Activated naive CD4-positive, alpha-beta T cell treated with anti-CD3 and anti-CD28 coated beads for 36 hours (primary cell): ENCODE measurements at places on chromosomes 6 and 20. TPM values are rescaled to one million over a fixed set of nuclear protein-coding genes. Genes with fewer than 3 reads are reported as not detected.

DNA sequence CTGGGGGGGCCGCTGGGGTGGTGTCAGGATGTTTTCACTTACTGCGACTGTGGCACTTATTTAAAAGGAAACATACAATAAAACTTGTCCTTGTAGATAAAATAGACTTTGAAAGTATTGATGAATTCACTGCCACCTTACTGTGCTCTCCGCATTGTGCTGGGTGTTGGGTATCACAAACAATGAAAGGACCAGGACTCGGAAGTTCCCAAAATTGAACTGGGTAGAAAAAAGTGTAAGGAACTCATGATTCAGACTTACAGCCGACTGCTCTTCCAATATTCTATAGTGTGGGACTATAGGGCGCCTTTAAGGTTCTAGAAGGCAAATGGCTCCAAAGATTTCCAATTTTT lies 32.1 kb upstream of the ID4 start:
- peaks cover 15% of the 10 kb centered on the region for H3K4me1 ChIP-seq
- no peak overlapping the region for H3K27ac ChIP-seq
- H3K4me3 ChIP-seq, result peak overlapping the region; percentile 60
- H3K27me3 ChIP-seq, result peaks cover 32% of the 10 kb centered on the region
- no peak for DNase-seq

DNA sequence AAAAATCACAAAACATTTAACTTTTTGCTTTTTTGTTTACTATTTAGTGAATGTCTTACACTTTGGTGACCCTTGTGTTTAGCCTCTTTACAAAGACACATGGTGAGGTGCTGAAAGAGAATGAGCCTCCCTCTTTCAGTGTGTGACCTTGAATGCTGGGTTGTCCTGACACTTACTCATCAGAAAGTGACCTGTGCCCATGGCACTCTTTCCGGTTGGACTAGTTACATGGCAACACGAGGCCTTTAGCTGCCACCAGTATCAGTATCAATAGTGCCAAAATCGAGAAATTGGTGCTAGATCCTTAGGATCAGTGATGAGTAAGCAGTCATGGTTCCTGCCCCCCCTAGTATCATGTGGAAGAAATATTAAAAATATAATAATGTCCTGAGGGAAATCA lies 1.7 kb upstream of the RPL7L1 start:
- H3K4me1 ChIP-seq, result peaks cover 6% of the 10 kb centered on the region
- no peak overlapping the region for H3K4me3 ChIP-seq
- H3K36me3 ChIP-seq, result peaks cover 16% of the 10 kb centered on the region
- DNase-seq, result no peak

- H3K36me3 ChIP-seq, result peaks cover 14% of the 10 kb centered on the region
- H3K27me3 ChIP-seq, result no peaks in the 10 kb centered on the region
- H3K27ac ChIP-seq, result no peak overlapping the region
- H3K4me1 ChIP-seq, result peaks cover 5% of the 10 kb centered on the region
- H3K4me3 ChIP-seq, result no peak overlapping the region
- no peak for DNase-seq
Measured at GRCh38 chr20:13632431-13632830, 6.3 kb downstream of the TASP1 start.

- no peak overlapping the region for H3K4me3 ChIP-seq
- H3K27ac ChIP-seq, result no peak overlapping the region
- H3K36me3 ChIP-seq, result no peaks in the 10 kb centered on the region
- no peaks in the 10 kb centered on the region for H3K4me1 ChIP-seq
Measured at GRCh38 chr20:10314198-10314597, 95.6 kb downstream of the SNAP25 start.

DNA sequence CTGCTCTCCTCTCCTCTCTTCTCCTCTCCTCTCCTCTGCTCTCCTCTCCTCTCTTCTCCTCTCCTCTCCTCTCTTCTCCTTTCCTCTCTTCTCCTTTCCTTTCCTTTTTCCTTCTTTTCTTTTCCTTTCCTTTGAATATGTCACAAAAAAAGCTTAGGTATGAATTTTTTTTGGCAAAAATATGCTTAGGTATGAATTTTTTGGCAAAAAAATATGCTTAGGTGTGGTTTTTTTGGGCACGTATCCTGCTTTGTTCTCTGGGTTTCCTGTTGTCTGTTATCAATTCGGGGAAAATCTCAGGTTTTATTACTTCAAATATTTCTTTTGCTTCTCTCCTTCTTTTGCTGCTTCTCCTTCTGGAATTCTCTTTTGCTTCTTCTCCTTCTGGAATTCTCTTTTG lies 155.5 kb upstream of the PMEPA1 start:
- no peaks in the 10 kb centered on the region for H3K36me3 ChIP-seq
- H3K4me1 ChIP-seq, result peaks cover 17% of the 10 kb centered on the region
- H3K27me3 ChIP-seq, result peaks cover 4% of the 10 kb centered on the region
- no peak for DNase-seq
- no peak overlapping the region for H3K27ac ChIP-seq

DNA sequence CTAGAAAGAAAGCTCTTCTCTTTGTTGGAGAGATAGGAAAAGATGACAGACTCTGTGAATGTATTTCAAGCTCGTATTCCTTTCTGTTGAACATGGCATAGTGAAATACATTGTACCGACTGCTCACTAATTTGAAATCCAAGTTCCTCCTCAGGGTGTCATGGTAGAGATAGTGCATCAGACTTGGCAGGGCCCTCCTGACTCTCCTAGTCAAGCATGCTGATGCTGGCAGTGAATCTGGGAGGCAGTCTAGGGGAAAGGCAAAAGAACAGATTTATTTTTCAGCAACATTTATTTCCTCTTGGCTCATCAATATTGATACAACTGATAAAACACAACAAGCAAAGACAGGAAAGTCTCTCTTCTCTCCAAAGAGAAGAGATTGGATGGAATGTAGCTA lies 356.3 kb upstream of the IRAK1BP1 start:
- no peak overlapping the region for H3K4me3 ChIP-seq
- no peaks in the 10 kb centered on the region for H3K27me3 ChIP-seq
- H3K36me3 ChIP-seq, result no peaks in the 10 kb centered on the region
- DNase-seq, result no peak
- no peaks in the 10 kb centered on the region for H3K4me1 ChIP-seq

DNA sequence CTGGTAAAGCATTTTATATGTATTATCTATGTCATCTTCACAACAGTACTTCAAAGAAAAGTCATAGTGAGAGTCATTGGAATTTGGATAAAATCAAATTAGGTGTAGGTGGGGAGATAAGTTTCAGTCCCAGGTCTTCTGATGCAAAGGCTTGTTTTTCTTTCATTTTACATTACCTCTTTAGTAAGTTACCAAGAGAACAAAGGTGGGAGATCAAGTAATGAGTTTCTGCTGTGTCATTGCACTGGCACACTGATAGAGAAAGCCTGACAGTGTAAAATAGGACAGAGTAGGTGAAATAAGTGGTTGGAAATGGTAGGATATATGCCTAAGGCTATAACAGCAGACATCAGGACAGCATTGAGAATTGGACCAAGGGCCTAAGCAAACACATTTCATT lies 250.4 kb downstream of the NKAIN2 start:
- no peaks in the 10 kb centered on the region for H3K4me1 ChIP-seq
- no peak overlapping the region for H3K4me3 ChIP-seq
- H3K36me3 ChIP-seq, result no peaks in the 10 kb centered on the region
- no peak overlapping the region for H3K27ac ChIP-seq

- no peaks in the 10 kb centered on the region for H3K27me3 ChIP-seq
- DNase-seq, result no peak
- H3K4me1 ChIP-seq, result no peaks in the 10 kb centered on the region
- H3K27ac ChIP-seq, result no peak overlapping the region
- no peak overlapping the region for H3K4me3 ChIP-seq
- no peaks in the 10 kb centered on the region for H3K36me3 ChIP-seq
Measured at GRCh38 chr6:166779963-166780683, 153.1 kb upstream of the RPS6KA2 start.

- no peak overlapping the region for H3K4me3 ChIP-seq
- H3K27me3 ChIP-seq, result peaks cover 15% of the 10 kb centered on the region
- H3K36me3 ChIP-seq, result no peaks in the 10 kb centered on the region
- no peak for DNase-seq
- no peak overlapping the region for H3K27ac ChIP-seq
Measured at GRCh38 chr6:25833136-25833535, 1.3 kb upstream of the SLC17A1 start.

GRCh38 chr6:128731249-128732165 lies 151.4 kb upstream of the LAMA2 start:
- peak; percentile 10 for DNase-seq
- no peak overlapping the region for H3K27ac ChIP-seq
- H3K4me1 ChIP-seq, result no peaks in the 10 kb centered on the region
- H3K36me3 ChIP-seq, result no peaks in the 10 kb centered on the region

GRCh38 chr20:43936104-43936770 lies 21.6 kb downstream of the TOX2 start:
- H3K36me3 ChIP-seq, result no peaks in the 10 kb centered on the region
- no peak overlapping the region for H3K4me3 ChIP-seq
- H3K4me1 ChIP-seq, result peaks cover 12% of the 10 kb centered on the region
- no peak overlapping the region for H3K27ac ChIP-seq
- no peak for DNase-seq

DNA sequence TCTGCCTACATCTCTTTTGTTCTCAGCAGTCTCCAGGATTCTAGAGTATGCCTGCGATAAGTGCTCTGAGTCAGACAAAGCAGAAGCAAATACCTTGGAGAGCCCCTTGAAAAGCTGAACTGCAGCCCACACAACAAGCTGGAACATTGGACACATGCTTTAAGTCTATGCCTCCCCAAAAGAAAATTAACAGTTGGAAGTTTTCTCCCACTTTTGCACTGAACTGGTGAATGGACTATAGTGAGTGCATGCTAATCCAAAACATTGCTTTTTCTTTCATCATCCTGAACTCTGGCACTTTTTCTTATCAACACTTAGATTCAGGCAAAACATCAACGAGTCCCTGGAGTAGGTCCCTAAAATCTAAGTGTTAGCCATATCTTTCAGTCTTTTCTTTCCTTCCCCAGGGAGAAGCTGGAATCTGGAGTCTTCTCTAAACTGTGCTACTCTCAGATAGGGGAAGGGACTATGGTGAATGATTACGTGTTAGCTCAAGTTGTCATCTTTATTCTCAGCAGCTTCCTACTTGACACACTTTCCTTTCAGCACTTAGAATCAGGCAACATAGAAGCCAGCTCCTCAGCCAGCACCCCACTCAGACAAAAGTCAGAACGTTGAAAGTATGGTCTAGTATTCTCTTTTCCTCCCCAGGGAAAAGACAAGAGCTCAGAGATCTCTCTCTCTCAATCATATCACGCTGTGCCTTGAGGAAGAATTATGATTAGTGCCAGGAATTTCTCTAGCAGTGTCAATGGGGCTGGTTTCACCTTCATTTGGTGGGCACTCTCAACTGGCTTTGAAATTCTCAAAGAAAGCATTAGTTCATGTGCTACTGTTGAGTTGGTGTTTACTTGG lies 811.0 kb upstream of the GJE1 start:
- no peak overlapping the region for H3K27ac ChIP-seq
- H3K4me3 ChIP-seq, result no peak overlapping the region
- peaks cover 11% of the 10 kb centered on the region for H3K4me1 ChIP-seq
- no peaks in the 10 kb centered on the region for H3K36me3 ChIP-seq
- no peaks in the 10 kb centered on the region for H3K27me3 ChIP-seq
- no peak for DNase-seq

DNA sequence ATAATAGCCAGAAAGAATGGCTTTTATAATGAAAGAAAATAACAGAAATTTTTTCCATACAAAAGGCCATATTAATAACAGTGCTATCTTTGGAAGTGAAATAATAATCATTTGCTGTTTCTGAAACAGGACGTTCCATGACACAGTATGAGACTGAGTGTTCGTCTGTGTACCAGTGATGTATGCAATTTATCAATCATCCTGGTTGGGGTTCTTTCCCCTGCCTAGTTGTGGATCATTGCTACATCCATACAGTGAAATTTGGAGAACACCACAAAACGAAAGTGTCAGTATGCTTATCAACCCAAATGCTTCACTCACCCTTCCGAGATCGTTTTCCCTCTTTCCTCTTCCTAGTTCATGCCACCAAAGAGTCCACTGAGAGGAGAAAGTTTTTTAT lies 151.4 kb upstream of the PRDM1 start:
- H3K4me3 ChIP-seq, result no peak overlapping the region
- DNase-seq, result no peak
- no peaks in the 10 kb centered on the region for H3K27me3 ChIP-seq
- H3K4me1 ChIP-seq, result no peaks in the 10 kb centered on the region
- H3K27ac ChIP-seq, result no peak overlapping the region

- H3K36me3 ChIP-seq, result no peaks in the 10 kb centered on the region
- DNase-seq, result no peak
- H3K4me1 ChIP-seq, result peaks cover 5% of the 10 kb centered on the region
- no peak overlapping the region for H3K4me3 ChIP-seq
- H3K27ac ChIP-seq, result no peak overlapping the region
Measured at GRCh38 chr6:21842875-21843645, 249.5 kb downstream of the SOX4 start.

GRCh38 chr6:81204731-81205130 lies 547.8 kb downstream of the TENT5A start:
- no peak for DNase-seq
- no peak overlapping the region for H3K4me3 ChIP-seq
- no peaks in the 10 kb centered on the region for H3K27me3 ChIP-seq
- no peaks in the 10 kb centered on the region for H3K36me3 ChIP-seq
- H3K27ac ChIP-seq, result no peak overlapping the region
- no peaks in the 10 kb centered on the region for H3K4me1 ChIP-seq

DNA sequence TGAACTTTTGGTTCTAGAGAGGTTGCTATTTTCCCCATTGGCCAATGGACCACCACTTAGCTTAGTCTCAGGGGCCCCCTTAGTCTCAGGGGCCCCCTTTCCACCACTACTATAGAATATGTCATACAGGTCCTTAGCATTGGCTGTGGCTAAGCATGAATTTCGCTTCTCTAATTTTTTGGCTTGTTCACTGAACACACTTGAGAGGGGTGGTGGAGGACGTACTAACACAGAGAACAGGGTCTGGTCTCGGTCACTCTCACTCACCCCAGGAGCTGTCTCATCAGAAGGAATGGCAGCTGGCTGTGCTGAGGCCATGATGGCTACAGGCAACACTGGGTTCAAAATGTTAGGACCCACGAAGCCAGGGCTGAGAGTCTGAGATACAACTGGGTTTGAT lies 30.3 kb downstream of the ZNF318 start:
- no peaks in the 10 kb centered on the region for H3K27me3 ChIP-seq
- no peak for DNase-seq
- H3K36me3 ChIP-seq, result peaks cover 9% of the 10 kb centered on the region
- no peak overlapping the region for H3K27ac ChIP-seq

- H3K4me1 ChIP-seq, result peaks cover 6% of the 10 kb centered on the region
- H3K27ac ChIP-seq, result no peak overlapping the region
- no peaks in the 10 kb centered on the region for H3K36me3 ChIP-seq
- peaks cover 20% of the 10 kb centered on the region for H3K27me3 ChIP-seq
Measured at GRCh38 chr6:47722194-47722593, 23.8 kb downstream of the ADGRF4 start.

GRCh38 chr6:53139841-53140413 lies 8.7 kb downstream of the GCM1 start:
- DNase-seq, result no peak
- no peaks in the 10 kb centered on the region for H3K36me3 ChIP-seq
- peaks cover under 1% of the 10 kb centered on the region for H3K4me1 ChIP-seq
- H3K4me3 ChIP-seq, result no peak overlapping the region

- no peaks in the 10 kb centered on the region for H3K27me3 ChIP-seq
- H3K4me3 ChIP-seq, result no peak overlapping the region
- H3K4me1 ChIP-seq, result no peaks in the 10 kb centered on the region
Measured at GRCh38 chr6:144162977-144163376, 12.7 kb downstream of the STX11 start.

GRCh38 chr6:87701344-87701675 lies 723 bp downstream of the AKIRIN2 start:
- no peak for DNase-seq
- H3K4me1 ChIP-seq, result peaks cover 45% of the 10 kb centered on the region
- peak overlapping the region; percentile 89 for H3K27ac ChIP-seq
- H3K27me3 ChIP-seq, result no peaks in the 10 kb centered on the region

The LY6G6D gene
- not detected for total RNA-seq

The SLC25A27 gene
- total RNA-seq, result 1.6 TPM

The SMLR1 gene
- total RNA-seq, result not detected

The BAK1 gene
- 38.3 TPM for total RNA-seq

The OOEP gene
- 0.31 TPM for total RNA-seq

The NKAIN2 gene
- total RNA-seq, result not detected

The GID8 gene
- 32.7 TPM for total RNA-seq

The C6orf15 gene
- total RNA-seq, result not detected
